Gastrocnemius medialis (tissue), 4 donors: ENCODE measurements at places on chromosomes 3 and 15. TPM values are rescaled to one million over a fixed set of nuclear protein-coding genes. Genes with fewer than 3 reads are reported as not detected.
A peak's percentile ranks its signal among the peaks of the same experiment; 100 is the strongest.

DNA sequence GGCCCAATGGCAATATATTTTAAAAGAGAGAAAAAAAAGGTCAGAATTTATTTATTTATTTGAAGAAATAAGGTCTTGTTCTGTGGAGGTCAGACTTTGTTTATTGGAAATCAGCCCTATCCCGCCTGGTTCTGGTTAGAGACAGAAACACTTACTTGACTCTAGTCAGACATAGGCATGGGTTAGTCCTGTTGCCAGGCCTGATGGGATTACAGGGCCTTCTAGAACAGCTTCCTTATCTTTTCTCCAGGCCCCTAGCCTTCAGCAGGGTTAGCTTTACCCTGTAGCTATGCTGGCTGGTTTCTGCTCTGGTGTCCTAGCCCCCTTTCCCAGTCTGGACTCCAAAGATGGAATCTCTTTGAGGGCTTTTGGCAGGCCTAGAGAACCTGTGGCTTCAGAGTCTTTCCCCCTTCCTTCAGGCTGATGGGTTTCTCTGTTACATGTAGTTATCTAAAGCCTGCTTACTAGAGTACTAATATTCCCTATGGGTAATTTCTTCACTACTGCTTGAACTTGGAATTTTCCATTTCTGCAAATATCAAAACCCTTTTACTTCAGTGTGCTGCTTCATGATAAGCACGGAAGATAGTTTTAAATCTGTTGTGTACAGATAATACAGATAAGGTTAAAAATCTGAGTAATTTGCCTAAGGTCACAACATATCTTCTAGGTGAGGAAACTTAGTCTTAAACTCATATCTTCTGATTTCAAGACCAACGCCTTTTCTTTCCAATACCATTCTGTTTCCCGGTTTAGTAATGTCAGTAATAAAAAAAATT lies 10.6 kb downstream of the IREB2 start:
- no peak for DNase-seq

- DNase-seq, result no peak
Measured at GRCh38 chr15:64282701-64283100, 73.3 kb downstream of the CSNK1G1 start.

- peak; percentile 9 for DNase-seq
Measured at GRCh38 chr3:50658416-50658815, 16.3 kb upstream of the DOCK3 start.

Gene PLSCR2
- not detected for total RNA-seq

Gene ANKRD28
- total RNA-seq, result 98.2 TPM

- DNase-seq, result peak; percentile 33
Measured at GRCh38 chr15:78177447-78177873, 28.3 kb downstream of the IDH3A start.

- DNase-seq, result no peak
Measured at GRCh38 chr3:112894258-112894657, 47.6 kb upstream of the CD200R1L start.

Gene GOLGA8K
- total RNA-seq, result not detected

- DNase-seq, result no peak
Measured at GRCh38 chr3:7700539-7700938, 801.1 kb upstream of the LMCD1 start.

Gene PARP9
- 9.5 TPM for total RNA-seq
